ENCODE measurements at places on chromosomes 11 and 22.

DNA sequence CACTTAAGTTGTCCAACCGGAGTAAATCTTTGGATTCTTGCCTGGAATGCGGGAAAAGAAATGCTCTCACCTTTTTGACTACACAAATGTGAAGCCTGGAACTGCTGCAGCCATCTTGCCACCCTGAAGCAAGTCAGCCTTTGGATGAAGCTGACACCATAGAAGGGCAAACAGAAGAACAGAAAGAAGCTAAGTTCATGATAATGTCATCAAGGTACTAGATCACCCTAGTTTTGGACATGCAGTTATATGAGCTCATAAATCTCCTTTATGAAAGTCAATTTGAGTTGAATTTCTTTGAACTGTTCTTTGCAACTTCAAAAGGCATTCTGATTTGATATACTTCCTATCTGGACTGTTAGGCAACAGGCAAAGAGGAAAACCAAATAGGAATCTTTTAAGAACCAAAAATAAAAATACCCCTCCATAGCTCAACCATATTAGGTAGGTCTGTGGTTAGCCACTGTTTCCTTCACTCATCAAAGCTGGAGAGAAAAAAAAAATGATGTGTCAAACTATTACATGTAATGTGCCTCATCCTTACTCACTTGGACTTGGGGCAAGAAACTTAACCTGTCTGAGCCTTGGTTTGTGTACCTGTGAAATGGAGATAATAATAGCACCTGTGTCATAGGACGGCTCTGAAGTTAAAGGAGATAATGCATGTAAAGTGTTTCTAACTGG lies 91.9 kb downstream of the WT1 start:
- no peak for DNase-seq

- DNase-seq, result no peak
Measured at GRCh38 chr11:115503886-115504275, 334 bp downstream of the CADM1 start.

GRCh38 chr11:24592360-24592759 lies 95.5 kb downstream of the LUZP2 start:
- DNase-seq, result no peak

DNA sequence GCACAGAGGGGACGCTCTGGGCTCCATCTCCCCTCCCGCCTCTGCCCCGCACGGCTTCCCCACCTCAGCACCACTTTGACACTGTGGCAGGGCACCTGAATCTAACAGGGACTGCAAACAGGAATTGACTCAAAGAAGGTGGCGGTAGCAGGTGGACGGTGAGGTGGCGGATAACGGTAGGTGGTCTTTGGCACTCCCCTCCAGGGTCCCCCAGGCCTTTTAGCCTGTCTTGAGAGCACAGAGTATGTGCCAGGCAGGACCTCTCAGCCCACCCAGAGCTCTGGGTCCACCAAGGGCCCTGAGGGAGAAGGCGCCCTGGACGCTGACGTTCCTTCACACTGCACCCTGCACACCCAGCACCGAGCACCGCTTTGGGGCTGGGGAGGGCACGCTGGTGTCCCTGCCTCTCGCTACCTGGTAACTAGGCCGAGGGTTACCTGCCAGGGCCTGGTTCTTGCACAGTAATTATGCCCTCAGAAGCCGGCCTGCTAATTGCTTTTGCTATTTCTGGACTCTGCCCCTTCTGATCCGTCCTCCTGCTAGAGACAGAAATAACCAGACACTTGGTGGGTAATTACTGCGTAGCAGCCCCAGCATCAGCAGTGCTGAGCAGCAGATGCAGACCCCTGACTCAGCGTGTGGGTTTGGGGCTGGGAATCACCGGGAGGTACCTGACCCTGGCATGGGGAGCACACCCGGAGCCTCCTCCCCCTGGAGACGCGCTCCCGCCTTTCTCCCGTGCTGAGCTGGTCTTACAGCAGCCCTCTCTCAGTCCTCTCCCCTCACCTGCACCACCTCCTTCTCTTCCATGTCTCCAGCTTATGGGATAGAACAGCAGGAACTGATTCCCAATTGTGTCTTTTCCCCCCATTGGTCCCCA lies 103.3 kb upstream of the B3GAT1 start:
- DNase-seq, result no peak

DNA sequence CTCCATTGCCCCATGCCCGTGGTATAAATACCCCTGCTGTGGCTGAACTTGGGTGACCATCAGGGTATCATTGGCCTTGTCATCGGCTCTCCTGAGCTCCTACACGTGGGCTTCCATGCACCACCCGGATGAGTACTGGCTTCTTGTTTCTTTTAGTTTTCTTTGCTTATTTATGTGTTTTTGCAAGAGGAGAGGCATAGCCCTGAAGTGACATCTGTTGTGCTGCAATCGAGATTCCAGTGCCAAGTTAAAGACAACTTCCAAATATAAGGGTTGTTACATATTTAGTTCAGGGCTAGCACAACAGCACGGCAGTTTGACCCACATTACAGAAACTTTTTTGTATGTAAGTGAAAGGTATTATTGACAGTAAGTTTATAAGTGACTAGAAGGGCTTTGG lies 1087.1 kb downstream of the TBC1D22A start:
- DNase-seq, result no peak

GRCh38 chr11:111185266-111185665 lies 60.3 kb upstream of the POU2AF2 start:
- DNase-seq, result no peak

- no peak for DNase-seq
Measured at GRCh38 chr11:85787809-85788760, 22.9 kb downstream of the SYTL2 start.

- no peak for DNase-seq
Measured at GRCh38 chr11:62540804-62541701, 5.6 kb downstream of the AHNAK start.

DNA sequence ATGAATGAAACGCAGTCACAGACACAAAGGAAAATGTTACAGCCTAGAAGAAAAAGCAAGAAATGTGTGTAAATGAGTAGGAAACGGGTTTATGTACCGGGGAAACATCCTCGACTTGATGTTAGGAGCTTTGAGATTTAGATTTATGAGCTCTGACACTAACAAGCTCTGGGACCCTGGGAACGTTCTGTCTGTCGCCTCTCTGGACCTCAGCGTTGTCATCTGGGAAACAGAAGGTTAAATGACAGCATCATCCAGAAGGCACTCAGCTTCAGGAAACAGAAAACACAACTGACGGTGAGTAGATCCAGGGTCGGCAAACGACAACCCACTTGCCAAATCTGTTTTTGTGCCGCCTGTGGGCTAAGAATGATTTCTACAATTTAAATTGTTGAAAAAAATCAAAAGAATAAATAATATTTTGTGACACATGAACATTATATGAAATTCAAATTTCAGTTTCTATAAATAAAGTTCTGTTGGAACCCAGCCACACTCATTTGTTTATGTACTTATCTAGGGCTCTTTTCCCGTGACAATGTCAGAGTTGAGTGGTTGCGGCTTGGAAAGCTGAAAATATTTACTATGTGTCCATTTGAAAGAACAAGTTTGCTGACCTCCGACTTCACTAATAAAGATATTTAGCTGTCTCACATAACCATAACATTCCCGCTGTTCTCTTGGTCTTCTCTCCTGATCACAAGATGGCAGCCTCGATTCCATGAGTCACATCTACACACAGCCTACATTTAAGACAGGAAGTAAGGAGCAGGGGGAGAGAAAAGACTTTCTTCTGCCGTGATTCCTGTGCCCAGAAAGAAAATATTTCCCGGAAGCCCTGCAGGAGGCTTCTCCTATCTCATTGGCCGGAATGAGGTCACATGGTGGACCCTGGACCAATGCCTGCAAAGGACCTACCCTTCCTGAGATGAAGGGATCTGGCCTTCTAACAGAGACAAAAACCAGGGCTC lies 47.1 kb upstream of the SYT13 start:
- DNase-seq, result peak; percentile 69

DNA sequence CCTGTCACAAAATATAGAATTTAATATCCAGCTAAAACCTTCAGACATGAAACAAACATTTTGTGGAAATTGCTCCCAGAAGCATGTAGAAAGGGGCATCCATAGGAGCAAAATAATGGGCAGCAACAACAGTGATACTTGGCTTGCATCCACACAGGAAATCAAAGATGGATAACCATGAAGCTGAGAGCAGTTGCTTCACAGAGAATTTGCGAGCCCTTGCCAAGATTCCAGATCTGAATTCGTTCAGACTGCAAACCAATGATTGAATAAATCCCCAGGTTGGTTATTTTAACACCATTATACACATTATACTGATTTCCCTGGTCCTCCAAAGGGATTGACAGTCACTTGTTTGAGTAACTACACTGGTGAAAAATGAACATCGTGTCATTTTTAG lies 15.6 kb upstream of the OR51L1 start:
- no peak for DNase-seq

DNA sequence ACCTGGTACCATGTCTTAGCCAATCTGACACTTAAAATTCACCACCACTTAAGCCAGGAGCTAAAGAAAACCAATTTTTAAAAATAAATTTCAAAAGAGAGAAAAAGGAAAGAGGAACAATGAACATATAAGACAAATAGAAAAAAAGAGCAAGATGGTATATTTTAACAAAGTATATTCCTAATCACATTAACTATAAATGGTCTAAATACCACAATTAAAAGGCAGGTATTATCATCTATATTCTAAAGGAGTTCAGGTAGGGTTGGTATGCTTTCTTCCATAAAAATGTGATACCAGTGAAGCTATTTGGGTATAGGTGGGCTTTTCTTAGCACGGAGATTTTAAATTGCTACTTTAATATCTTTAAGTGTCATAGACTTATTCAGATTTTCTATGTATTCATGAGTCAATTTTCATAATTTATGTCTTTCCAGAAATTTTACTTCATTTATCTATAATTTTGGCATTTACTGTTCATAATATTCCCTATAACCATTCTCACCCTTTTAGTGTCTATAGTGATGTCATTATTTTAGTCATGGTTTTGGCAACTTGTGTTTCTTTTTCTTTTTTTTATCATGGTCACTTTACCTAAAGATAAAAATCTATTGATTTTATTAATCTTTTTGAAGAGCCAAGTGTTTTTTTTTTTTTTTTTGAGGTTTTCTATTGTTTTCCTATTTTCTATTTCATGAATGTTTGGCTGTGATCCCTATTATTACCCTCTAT lies 56.5 kb upstream of the IGLL5 start:
- no peak for DNase-seq

DNA sequence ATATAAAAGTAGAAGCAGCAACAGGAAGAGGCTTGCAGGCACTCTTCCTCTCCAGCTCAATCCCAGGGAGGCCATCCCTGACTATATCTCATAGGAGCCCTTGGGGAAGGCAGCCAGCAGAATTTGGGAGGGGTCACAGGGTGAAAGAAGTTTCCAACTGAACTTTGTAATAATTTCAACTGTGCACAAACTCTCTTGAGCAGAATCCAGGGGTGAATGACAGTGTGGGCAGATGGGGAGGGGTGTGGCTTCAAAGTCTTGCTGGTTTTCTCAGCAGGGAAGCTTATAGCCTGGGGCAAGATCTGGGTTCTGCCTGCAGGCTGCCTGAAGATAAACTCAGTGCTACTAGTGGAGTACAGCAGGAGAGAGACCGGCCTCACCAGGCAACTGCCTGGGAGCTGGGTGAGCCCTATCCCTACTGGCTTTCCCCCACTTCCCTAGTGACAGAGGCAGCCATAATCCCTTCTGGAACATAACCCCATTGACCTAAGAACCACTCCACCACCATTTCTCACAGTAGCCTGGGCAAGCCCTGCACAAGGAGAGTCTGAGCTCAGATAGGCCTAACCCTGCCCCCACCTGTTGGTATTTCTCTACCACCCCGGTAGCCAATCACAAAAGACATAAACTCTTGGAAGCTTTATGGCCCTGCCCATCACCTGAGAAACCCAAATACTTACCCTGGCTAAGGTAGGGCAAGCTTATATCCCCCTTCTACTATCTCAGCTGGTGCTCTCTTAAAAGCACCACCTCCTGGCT lies 17.8 kb upstream of the TTC12 start:
- DNase-seq, result no peak

- DNase-seq, result no peak
Measured at GRCh38 chr11:118401880-118402590, 629 bp downstream of the ATP5MG start.
